Stimulated activated CD8-positive, alpha-beta memory T cell treated with anti-CD3 and anti-CD28 coated beads, Interleukin-7, amount 100 ng/mL, for 1 hour (primary cell): ENCODE measurements at places on chromosomes 6 and 20.

- no peak for DNase-seq
These were observed 68.3 kb upstream of the EXOC2 start for GRCh38 chr6:760982-761955.

DNA sequence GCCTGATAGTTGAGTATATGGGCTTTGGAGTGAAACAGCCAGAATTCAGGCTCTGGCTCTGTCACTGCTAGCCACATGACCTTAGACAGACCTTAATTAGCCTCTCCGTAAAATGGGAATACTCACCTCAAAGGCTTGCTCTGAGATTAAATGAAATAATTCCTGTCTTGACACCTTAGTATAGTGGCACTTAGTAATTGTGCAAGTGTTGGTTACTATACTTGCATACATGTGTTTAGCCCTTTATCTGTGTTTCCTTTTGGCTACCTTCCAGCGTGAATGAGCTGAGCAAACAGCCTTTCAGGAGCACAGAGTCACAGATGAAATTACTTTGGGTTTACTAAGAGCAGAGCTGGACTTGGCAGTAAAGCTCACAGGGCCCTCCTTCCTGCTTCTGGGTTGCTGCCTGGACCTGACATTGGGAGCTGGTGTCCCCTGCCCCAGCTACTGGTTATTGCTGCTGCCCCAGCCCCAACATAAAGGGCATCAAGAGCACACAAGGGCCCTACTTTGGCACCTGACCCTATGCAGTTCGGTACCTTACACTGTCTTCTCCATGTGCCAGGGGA is 32.8 kb downstream of the CD164 start:
- no peak for DNase-seq

DNA sequence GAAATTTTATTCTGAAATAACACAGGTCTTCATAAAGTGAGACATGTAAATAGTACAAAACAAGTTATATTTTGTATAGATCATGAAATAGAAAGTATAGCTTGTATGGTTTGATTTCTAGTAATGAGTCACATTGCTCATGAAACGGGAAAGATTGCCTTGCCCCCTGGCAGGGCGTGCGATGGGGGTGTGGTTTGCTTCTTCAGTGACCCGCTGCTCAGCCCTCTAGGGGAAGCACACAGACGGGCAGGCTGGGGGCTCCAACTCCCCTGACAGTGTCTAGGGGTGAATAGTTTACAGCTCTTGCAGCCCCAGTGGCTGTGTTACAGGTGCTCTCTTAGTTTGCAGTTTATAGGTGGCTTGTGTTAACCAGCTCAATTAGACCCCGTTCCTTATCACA is 170.5 kb upstream of the RGS17 start:
- DNase-seq, result no peak

GRCh38 chr20:15179381-15179780 is 842.0 kb upstream of the FLRT3 start:
- DNase-seq, result no peak

GRCh38 chr6:157063176-157063905 is 260.0 kb downstream of the TMEM242 start:
- no peak for DNase-seq
